ENCODE measurements at places on chromosomes 13 and 19.
A peak's percentile ranks its signal among the peaks of the same experiment; 100 is the strongest.

DNA sequence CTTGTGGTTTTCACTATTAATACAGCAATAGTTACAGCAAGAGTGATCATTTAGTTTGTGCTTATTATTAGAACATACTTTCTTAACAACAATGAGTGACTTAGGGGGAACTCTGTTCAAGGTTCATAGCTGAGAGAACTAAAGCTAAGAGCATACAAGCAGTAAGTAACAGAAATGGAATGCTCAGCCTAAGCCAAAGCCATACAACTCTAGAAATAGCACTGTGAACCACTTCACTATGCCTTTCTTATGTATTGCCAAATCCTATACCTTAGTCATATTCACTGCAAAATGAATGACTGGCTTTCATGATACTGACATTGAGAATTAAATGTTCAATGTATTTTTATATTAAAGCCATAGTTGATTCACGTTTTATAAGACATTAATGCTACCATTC is 599.7 kb upstream of the SLITRK1 start:
- DNase-seq: no peak

GRCh38 chr19:8041531-8041931 is 11.0 kb upstream of the CCL25 start:
- DNase-seq: no peak

DNA sequence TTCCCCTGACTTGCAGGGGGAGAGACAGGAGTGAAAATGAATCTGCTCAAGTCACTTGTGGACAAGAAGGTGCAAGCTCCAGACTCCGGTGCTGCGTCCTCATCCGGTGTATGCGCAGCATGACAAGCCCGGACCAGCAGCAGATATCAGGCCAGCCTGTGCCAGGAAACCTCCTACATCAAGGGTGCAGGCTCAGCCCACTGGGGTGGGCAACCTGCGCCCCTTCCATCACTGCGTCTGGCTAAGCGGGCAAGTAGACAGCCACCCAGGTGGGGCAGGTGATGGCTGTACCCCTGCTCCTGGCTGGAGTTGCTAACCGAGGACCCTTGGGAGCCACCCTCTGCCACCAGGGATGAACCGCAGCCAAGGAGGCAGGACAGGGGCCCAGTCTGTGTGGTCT is 32.9 kb upstream of the SLC15A1 start:
- no peak for DNase-seq

DNA sequence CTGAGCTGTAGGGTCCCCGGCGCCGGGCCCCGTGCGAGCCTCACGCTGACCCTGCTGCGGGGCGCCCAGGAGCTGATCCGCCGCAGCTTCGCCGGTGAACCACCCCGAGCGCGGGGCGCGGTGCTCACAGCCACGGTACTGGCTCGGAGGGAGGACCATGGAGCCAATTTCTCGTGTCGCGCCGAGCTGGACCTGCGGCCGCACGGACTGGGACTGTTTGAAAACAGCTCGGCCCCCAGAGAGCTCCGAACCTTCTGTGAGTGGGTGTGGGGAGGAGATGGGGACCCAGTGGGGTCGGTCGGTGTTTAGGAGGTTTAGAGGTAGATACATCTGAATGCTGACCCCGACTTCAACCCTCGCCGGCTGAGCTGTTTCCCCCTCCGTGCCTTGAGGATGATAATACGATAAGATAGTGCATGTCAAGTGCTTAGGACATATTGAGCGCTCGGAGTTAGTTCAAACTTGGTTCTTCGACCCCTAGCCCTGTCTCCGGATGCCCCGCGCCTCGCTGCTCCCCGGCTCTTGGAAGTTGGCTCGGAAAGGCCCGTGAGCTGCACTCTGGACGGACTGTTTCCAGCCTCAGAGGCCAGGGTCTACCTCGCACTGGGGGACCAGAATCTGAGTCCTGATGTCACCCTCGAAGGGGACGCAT is 1.9 kb downstream of the ICAM5 start:
- no peak for DNase-seq

GRCh38 chr19:38079926-38080380 is 144.1 kb downstream of the DPF1 start:
- no peak for DNase-seq

DNA sequence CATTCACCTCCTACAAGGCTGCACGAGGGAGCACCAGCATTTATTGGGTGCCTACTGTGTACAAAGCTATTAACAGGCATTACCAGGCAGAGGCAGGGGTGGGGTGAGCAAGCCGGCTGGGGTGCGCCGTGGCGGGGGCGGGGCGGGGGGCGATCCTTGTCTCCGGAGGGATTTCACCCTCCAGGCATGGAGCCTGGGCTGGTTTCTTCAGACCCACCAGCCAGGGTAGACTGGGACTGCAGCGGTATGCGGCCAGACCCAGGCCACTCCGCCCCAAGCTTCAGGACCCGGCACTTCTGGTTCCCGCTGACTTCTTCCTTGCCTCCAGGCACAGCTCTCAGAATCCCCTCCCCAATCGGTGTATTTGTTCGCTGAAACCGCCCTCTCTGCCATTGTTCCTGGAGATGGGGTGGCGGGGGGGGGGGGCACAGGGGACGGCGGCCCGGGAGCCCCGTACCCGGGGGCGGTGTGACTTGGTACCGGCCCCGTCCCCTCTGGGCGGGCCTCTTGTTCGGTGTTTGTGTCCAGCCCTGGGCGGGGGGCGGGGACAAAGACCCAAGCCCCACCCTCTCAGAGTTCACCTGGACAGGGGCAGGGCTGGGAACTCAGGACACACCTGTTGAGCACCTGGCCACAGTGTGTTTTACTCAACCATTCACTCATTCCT is 14.4 kb downstream of the TJP3 start:
- no peak for DNase-seq

DNA sequence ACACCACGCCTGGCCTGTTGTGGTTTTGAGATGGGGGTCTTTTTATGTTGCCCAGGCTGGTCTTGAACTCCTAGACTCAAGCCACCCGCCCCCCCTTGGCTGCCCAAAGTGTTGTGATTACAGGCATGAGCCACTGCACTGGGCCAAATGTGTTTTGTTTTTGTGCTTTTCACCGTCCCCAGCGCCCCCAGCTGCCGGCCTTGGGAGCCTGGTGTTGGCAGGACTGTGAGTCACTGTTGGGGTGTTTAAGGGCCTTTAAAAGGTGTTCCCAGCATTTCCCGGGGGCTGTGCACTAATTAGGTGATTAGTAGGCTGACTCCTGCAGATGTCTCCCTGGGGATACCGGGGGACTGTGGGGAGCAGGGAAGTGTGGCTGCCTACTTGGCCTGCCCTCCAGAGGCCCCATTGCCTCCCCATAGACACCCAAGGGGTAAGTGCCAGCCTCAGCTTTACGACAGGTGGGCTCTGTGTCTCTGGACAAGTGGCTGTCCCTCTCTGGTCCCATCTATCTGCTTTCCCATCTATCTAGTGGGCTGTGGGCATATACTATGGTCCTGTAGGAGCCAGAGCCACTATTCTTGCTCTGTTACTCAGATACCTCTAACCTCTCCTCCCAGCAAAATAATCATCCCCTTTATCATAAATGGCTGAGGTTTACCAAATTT is 11.8 kb upstream of the TLE5 start:
- no peak for DNase-seq

- no peak for DNase-seq
Observed at GRCh38 chr13:108859197-108860012, 230.0 kb downstream of the MYO16 start.

DNA sequence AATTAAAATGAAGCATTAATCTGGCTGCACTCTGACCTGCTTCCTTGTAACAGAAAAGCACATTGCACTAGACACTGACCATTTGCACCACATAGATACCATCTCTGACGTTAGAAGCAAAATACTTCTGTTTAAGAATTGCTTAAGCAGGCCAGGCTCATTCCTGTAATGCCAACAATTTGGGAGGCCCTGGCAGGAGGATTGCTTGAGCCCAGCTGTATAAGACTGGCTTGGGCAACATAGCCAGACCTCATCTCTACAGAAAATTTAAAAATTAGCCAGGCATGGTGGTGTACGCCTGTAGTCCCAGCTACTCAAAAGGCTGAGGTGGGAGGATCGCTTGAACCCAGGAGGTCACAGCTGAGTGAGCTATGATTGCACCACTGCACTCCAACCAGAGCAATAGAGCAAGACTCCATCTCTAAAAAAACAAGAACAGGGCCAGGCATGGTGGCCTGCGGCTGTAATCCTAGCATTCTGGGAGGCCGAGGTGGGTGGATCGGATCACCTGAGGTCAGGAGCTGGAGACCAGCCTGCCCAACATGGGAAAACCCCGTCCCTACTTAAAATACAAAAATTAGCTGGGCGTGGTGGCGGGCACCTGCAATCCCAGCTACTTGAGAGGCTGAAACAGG is 7.0 kb upstream of the TLE6 start:
- no peak for DNase-seq

- no peak for DNase-seq
Observed at GRCh38 chr13:112771877-112772538, 82.2 kb downstream of the ATP11A start.

DNA sequence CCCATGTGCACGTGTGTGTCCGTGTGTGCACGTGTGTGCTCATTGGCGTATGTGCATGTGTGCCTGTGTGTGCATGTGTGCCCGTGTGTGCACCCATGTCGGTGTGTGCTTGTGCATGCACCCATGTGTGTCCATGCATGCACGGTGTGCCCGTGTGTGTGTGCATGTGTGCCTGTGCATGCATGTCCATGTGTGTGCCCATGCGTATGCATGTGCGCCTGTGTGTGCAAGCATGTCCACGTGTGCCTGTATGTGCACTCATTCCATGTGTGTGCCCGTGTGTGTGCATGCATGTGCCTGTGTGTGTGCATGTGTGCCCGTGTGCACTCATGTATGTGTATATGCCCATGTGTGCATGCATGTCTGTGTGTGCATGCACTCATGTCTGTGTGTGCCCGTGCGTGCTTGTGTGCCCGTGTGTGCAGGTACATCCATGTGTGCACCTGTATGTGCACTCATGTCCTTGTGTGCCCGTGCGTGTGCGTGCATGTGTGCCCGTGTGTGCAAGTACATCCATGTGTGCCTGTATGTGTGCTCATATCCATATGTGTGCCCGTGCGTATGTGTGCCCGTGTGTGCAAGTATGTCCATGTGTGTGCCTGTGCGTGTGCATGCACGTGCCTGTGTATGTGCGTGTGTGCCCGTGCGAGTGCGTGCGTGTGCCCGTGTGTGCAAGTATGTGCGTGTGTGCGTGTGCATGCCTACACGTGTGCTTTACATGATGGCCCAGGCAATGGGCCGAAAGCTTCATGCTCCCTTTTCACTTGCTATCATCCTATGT is 21.6 kb upstream of the MATK start:
- no peak for DNase-seq

DNA sequence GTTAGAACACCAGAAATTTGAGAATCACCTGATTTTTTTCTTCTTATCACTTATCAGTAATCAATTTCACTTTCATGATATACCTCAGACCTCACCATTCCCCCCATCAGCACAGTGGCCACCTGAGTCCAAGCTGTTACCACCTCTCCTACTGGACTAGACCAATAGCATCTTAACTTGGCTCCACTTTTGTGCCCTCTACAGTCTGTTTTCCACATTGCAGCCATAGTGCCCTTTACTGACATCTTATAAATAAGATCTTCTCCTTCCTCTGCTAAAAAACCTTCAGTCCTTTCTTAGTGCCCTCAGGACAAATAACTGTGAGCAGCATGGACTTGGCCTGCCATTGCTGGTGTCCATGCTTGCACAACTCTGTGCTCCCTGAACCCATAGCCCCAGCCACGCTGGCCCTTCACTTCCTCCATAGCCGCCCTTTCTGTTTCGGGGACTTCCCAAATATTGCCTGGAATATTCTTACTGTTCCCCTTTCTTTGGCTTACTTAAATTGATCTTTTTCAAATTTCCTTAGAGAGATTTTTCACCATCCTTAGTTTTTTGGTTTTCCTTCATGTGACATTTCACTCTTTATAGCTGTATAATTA is 380.8 kb downstream of the LMO7 start:
- DNase-seq: no peak

- DNase-seq: no peak
Observed at GRCh38 chr13:41568972-41569351, 111.6 kb downstream of the RGCC start.

- DNase-seq: no peak
Observed at GRCh38 chr13:72508392-72508791, 219.0 kb downstream of the MZT1 start.

DNA sequence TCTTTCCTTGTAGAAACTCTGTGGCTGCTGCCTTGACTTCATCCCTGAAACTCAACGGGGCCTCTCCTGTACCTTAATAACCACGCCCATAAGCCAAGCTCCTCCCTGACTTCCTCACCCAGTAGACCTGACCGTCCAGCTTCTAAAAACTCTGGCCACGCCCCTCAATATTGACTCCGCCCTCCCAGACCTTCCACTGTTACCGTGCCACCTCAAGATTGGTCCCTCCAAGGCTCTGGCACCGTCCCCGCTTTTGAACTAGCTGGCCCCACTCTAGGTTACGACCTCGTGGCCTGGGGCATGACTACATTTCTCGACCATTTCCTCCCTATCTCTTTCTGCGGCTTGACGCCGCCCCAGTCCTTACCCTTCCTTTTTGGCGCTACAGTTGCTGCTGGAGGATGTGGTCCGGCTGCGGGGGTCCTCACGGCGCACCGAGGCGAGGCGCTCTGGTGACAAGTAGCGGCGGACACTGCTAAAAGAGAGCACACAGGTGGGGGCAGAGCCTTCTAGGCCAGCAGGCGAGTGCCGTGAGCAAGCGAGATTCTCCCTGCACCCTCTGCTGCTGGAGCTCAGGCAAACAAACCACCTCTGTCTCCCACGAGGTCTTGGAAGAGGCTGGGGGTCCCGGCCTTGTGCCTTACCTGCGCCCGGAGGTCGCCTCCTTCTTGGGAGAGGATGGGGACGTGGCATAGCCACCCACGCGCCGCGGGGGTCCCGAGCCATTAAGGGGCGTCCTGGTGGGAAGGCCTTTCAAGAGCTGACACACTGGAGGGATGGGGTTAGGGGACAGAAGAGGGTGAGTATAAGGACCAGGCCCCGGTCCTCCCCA is 2.3 kb upstream of the EML2 start:
- peak; percentile 77 for DNase-seq

GRCh38 chr19:10116085-10116865 is 3.4 kb downstream of the EIF3G start:
- DNase-seq: no peak

DNA sequence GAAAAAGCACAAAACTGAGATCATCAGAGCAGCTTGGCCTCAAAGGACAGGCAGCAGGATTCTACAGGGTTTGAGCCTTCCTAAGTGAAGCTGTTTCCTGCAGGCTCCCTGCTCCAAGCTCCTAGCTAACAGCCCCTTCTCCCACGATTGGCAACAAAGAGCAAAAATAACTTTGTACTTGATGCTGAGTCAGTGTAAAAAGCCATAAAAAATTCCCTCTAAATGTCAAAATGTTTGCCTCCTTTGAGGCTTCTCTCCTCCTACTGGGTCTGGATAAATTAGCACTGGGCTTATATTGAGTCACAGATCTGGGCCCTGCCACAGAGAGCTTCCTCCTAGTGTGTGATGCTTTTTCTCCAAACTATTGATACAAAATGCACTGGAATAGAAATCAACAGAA is 153.3 kb downstream of the TNFRSF19 start:
- no peak for DNase-seq

GRCh38 chr13:70568571-70568970 is 460.3 kb upstream of the KLHL1 start:
- no peak for DNase-seq

Measured in left ventricle myocardium superior (tissue), 1 donor.